ENCODE measurements at places on chromosomes 4 and X. TPM values are rescaled to one million over a fixed set of nuclear protein-coding genes. Genes with fewer than 3 reads are reported as not detected.

GAGE13 gene
- total RNA-seq, result not detected

AMBN gene
- not detected for total RNA-seq

HS6ST2 gene
- total RNA-seq, result 19.4 TPM

MAGEA11 gene
- not detected for total RNA-seq

TRIM60 gene
- total RNA-seq, result not detected

GIMD1 gene
- not detected for total RNA-seq

ARX gene
- not detected for total RNA-seq

NAP1L3 gene
- total RNA-seq, result 7.9 TPM

DNA sequence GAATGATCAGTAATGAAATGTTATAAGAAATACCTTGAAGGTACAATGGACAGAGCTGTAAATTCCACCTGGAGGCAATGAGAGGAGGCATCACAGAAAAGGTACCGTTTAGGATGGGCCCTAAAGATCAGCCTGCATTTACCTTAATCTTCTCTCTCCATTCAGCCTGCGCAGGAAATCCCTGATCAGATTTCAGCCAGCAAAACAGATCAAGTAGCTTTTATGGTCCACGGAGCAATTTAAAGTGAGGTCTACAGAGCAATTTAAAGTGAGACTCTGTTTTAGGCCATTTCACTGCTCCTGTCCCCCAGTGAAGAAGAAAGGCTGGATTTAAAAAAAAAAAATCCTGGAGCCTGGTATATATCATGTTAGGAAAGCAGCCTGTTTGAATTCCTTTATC, 195.1 kb upstream of the VCX start:
- no peaks in the 10 kb centered on the region for H3K4me1 ChIP-seq
- no peak overlapping the region for H3K27ac ChIP-seq
- H3K27me3 ChIP-seq, result no peaks in the 10 kb centered on the region
- no peak overlapping the region for H3K4me3 ChIP-seq
- H3K36me3 ChIP-seq, result no peaks in the 10 kb centered on the region

GRCh38 chr4:9800848-9801247, 19.4 kb downstream of the DRD5 start:
- no peaks in the 10 kb centered on the region for H3K36me3 ChIP-seq
- H3K4me1 ChIP-seq, result no peaks in the 10 kb centered on the region
- H3K4me3 ChIP-seq, result no peak overlapping the region
- H3K27ac ChIP-seq, result no peak overlapping the region

GRCh38 chrX:95058815-95059214, 1384.8 kb downstream of the FAM133A start:
- H3K27me3 ChIP-seq, result no peaks in the 10 kb centered on the region
- H3K36me3 ChIP-seq, result no peaks in the 10 kb centered on the region
- H3K4me3 ChIP-seq, result no peak overlapping the region
- H3K27ac ChIP-seq, result no peak overlapping the region

- no peaks in the 10 kb centered on the region for H3K27me3 ChIP-seq
- H3K4me3 ChIP-seq, result no peak overlapping the region
- no peaks in the 10 kb centered on the region for H3K36me3 ChIP-seq
- no peak for DNase-seq
- H3K27ac ChIP-seq, result no peak overlapping the region
- H3K4me1 ChIP-seq, result no peaks in the 10 kb centered on the region
These were observed 328.0 kb downstream of the BCOR start for GRCh38 chrX:39769748-39770147.

DNA sequence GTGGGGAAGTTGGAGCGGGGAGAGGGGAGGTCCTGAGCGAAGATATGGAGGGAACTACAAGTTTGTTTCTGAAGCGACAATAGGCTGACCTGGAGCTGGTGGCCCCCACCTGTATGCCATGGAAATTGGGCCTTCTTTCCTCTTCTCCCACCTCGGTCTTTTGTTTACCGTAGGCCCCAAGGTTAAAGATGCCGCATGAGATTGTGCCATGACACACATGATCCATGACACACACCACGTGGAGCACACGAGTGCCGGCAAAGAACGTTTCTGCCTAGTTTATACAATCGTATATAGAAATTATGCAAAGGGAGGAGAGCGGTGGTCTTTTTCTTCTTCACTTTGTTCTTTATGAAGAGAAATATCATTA, 408 bp downstream of the TMEM33 start:
- H3K4me3 ChIP-seq, result peak overlapping the region; percentile 95
- peak overlapping the region; percentile 73 for H3K27ac ChIP-seq
- peaks cover 23% of the 10 kb centered on the region for H3K36me3 ChIP-seq
- H3K4me1 ChIP-seq, result no peaks in the 10 kb centered on the region
- peaks cover 10% of the 10 kb centered on the region for H3K27me3 ChIP-seq

GRCh38 chr4:110798687-110799086, 175.8 kb upstream of the PITX2 start:
- no peak for DNase-seq
- no peak overlapping the region for H3K27ac ChIP-seq
- no peak overlapping the region for H3K4me3 ChIP-seq
- no peaks in the 10 kb centered on the region for H3K27me3 ChIP-seq

DNA sequence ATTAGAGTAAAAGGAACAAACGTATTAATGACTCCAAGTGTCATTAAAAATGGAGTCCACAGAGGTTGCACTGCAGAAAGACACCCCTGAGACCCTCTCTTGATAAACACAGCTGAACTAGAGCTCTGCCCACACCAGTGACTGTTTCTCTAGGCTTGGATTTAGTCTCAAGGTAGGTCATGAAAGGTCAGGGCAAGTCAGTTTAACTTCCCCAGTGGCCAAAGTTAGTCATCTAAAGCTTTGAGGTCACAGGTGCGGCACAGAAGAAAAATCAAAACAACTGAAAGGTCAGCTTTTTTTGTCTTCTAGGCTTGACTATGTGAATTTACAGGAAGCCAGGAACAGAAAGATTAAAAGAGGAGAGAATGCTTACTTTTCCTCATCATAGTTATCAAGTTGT, 749.6 kb downstream of the RAB28 start:
- no peaks in the 10 kb centered on the region for H3K36me3 ChIP-seq
- H3K4me1 ChIP-seq, result no peaks in the 10 kb centered on the region
- H3K4me3 ChIP-seq, result no peak overlapping the region
- no peak for DNase-seq
- H3K27ac ChIP-seq, result no peak overlapping the region
- H3K27me3 ChIP-seq, result peaks cover 12% of the 10 kb centered on the region

DNA sequence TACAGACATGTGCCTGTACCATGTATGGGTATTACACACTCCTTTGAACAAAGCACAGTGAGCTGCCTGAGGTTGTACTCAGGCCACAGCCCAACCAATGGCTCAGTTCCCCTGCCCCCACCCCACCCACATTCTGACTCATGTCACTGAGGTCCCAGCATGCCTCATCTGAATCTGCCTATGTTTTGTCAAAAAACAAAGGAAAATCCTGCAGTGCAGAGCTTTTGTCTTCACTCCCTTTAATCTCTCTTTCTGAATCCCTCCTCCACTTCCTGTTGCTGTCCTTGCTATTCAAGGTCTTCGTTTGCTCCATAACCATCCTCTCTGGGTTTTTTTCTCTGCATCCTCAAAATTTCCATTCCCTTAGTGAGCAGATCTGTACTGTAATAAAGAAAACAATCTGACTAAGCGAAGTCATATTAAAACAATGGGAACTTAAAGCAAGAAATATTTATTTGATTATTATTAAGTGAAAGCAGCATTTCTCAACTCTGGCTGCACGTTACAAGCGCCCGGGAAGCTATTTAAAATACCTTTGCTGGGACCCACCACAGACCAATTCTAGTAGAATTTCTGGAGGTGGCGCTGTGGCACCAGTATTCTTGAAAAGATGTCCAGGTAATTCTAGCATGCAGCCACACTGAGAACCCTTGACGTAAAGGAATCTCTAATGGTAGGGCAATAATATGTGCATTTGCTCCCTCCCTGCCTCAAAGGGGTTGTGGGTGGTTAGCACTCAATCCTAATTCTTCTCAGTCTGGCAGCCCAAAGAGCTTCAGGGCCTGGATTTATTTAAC, 8.7 kb downstream of the GUCY2F start:
- H3K27ac ChIP-seq, result peak overlapping the region; percentile 38
- no peak overlapping the region for H3K4me3 ChIP-seq
- no peaks in the 10 kb centered on the region for H3K4me1 ChIP-seq
- no peaks in the 10 kb centered on the region for H3K27me3 ChIP-seq
- no peaks in the 10 kb centered on the region for H3K36me3 ChIP-seq
- DNase-seq, result peak; percentile 89

DNA sequence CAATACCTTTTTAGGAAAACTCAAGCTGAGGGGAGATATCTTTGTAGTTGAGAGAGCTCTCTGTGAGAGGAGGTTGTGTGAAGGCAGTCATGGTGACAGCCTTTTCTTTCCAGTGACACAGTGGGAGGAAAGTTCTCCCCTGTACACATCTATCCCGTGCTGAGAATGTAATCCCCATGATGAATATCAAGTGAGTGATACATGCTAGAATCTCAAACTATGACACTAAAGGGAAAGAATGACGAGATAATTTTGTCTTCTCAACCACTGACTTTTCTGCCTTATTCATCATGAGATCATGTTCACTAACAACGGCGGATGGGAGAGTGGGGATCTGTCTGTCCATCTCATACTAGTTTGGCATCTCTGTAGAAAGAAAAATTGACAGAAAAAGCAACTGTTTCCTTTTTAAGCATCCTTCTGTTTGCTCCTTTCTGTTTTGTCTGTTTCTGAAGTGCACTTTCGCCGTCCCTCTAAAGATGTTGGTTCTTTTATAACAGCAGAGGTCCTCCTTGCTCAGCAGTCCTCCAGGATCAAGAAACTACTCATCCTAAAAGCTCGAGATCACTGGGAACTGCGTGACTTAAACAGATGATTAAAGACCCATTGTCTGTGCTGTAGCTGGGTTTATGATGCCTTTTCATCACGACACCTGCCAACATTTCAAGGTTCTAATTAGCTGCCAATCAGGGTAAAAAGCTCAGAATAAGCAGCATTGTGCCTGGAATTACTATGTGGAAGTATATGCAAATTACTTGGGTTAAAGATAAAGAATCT, 137.6 kb downstream of the DCK start:
- no peak for DNase-seq
- no peaks in the 10 kb centered on the region for H3K27me3 ChIP-seq

GRCh38 chrX:119272882-119273419, 36.9 kb downstream of the PGRMC1 start:
- no peak overlapping the region for H3K27ac ChIP-seq
- H3K4me3 ChIP-seq, result no peak overlapping the region
- no peak for DNase-seq
- H3K27me3 ChIP-seq, result peaks cover 18% of the 10 kb centered on the region
- peaks cover 3% of the 10 kb centered on the region for H3K4me1 ChIP-seq

- no peaks in the 10 kb centered on the region for H3K4me1 ChIP-seq
- H3K36me3 ChIP-seq, result peaks cover 4% of the 10 kb centered on the region
- H3K27me3 ChIP-seq, result no peaks in the 10 kb centered on the region
These were observed 45.6 kb downstream of the ARFIP1 start for GRCh38 chr4:152825336-152825735.

DNA sequence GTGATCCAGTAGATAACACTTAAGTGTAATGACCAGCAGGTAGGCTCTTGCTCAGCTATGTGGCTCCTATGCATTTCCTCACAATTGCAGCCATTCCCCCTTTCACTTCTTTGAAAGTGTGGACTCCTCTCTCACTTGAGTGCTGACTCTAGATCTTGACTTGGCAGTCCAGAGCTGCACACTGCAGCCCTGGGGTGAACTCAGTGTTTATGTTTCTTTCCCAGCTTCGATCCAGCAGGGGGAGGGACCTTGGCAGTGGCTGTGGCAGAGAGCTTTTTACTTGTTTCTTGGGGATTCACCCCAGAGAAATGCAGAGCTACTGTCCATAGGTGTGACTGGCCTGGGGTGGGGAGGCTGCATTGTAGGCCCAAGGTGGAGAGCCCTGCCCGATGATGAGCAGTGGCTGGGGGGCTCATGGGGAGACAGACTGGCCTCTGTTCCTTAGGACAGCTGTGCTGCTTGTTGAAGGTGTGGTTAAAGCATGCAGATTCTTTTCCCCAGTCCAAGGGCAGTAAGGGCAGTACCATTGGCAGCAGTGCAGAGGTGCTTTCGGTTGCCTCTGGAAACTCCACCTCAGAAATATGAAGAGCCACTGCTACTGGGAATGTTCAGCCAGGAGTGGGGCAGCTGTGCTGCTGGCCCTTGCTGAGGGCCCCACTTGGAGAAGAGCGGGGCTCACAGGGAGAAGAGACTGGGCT, 134.7 kb downstream of the SH3BGRL start:
- no peaks in the 10 kb centered on the region for H3K27me3 ChIP-seq
- no peak for DNase-seq
- H3K4me1 ChIP-seq, result no peaks in the 10 kb centered on the region
- H3K27ac ChIP-seq, result no peak overlapping the region

DNA sequence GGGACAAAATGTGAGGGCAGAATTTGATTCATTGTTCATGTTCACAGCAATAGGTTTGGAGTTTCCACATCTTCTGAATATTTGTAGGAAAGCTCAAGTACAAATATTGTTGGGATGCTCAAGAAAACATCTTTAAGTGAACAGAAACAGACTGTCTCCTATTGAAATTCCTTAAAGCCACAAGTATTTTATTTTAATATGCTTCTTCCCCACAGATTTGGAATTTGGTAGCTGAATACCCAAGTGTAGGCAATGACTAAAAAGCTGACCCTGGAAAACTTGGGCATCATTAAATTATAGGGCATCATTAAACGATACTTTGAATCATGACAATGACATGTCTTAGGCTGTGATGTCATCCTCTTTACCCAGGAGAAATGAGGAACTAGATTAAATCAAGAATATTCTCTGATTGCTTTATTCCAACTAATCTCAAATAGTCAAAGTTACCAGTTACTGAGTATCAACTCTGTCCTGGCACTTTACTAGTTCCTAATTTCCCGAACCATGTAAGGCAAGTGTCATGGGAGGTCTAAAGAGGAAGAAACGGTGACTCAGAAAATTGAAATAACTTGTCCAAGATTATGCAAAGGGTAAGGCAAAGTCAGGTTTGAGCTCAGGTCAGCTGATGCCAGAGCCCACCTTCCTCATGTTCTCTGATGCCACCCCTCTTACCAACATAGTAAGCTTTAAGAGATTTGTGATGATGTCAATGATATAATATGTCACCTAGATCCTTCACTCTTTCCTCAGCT, 223.1 kb upstream of the LEF1 start:
- peaks cover 2% of the 10 kb centered on the region for H3K4me1 ChIP-seq
- H3K27ac ChIP-seq, result no peak overlapping the region
- H3K4me3 ChIP-seq, result no peak overlapping the region
- no peaks in the 10 kb centered on the region for H3K36me3 ChIP-seq

DNA sequence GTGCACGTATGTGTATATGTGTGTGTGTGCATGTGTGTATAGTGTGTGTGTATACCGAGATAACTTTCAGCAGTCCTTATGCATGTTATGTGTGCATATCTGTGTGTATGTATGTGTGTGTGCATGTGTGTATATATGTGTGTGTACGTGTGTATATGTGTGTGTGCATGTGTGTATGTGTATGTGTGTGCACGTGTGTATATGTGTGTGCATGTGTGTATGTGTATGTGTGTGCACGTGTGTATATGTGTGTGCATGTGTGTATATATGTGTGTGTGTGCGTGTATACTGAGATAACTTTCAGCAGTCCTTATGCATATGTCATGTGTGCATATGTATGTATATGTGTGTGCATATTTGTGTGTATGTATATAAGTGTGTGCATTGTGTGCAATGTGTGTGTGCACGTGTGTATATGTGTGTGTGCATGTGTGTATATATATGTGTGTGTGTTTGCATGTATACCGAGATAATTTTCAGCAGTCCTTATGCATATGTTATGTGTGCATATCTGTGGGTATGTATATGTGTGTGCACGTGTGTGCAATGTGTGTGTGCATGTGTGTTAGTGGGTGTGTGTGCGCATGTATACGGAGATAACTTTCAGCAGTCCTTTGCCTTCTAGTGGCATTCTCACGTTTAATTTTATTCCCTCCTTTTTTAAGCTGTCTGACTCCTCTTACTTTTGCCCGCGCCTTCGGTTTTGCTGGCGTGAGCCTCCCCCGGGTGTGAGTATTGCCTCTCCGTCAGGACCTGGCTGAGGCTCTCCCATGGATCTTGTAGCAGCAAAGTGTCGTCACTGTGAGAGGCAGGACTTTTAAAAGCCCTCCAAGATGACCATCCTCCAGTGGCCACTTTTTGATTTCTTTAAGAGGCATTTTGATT, 99.6 kb upstream of the SHOX start:
- no peak overlapping the region for H3K27ac ChIP-seq
- no peaks in the 10 kb centered on the region for H3K36me3 ChIP-seq
- no peak overlapping the region for H3K4me3 ChIP-seq
- no peaks in the 10 kb centered on the region for H3K4me1 ChIP-seq
